ENCODE measurements at places on chromosomes 5 and 9. TPM values are rescaled to one million over a fixed set of nuclear protein-coding genes. Genes with fewer than 3 reads are reported as not detected.

Gene GARIN3
- total RNA-seq, result not detected

Gene CDKN2B
- 2.5 TPM for total RNA-seq

Gene CENPK
- 2.2 TPM for total RNA-seq

Gene TAF11L5
- total RNA-seq, result not detected

Gene MSH3
- total RNA-seq, result 16.1 TPM

Gene RXRA
- 106 TPM for total RNA-seq

GRCh38 chr5:79621056-79621455 lies 8.8 kb downstream of the TENT2 start:
- DNase-seq, result no peak

DNA sequence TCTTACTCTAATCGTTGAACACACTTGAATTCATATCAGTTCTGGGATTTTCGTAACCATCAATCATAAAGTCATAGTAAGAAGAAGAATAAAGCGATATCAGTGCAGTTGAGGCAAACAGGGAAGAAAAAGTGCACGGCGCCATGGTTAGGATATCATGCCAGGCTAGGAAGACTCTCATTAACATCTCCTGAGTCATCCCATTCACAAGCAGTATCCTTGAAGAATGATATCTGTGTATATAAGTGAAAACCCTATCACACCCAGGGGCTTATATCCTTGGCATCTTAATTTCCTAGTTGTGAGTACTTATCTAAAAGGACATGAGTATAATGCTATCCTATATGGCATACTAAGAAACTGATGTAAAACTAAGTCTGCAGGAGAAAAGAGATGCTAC lies 38.6 kb downstream of the NFIB start:
- DNase-seq, result no peak

- no peak for DNase-seq
These were observed 94.1 kb downstream of the SNCAIP start for GRCh38 chr5:122406181-122406580.

DNA sequence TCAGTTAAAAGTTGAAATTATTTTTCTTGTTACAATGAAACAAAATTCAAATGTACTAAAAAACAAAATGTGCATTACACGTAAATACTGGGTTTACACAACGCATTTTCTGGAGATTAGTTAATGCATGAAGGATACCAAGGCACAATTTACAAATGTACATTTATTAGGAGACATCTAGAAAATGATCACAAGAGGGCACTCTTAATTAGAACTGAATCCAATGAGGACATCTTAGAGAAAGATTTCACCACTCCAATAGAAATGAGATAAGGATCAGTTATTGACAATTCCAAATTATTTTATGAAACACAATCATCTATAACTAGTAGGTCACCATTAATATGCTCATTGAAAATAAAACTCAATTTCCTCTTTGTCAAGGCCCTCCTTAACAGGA lies 36.6 kb upstream of the CDH12 start:
- no peak for DNase-seq

Measured in mucosa of gallbladder (tissue), 1 donor.